Femur (tissue), 1 donor: ENCODE measurements at places on chromosomes 4 and X.

DNA sequence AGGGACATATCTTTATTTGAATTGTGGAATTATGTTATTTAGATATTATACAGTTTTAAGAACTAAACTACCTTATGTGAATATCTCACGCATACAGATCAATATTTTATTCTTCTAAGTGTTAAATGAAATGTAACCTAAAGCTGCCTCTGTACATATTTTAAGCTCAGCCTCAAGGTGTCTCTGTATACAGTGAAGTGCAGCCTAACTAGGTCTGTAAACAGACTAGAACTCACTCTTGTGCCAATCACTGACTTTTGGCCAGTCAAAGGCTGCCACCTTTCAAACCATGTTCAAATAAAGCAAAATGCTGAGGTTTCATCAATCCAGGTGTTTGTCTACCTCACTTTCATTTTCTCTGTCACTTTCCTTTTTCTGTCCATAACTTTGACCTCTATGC is 1074.5 kb upstream of the PRKX start:
- no peak for DNase-seq

DNA sequence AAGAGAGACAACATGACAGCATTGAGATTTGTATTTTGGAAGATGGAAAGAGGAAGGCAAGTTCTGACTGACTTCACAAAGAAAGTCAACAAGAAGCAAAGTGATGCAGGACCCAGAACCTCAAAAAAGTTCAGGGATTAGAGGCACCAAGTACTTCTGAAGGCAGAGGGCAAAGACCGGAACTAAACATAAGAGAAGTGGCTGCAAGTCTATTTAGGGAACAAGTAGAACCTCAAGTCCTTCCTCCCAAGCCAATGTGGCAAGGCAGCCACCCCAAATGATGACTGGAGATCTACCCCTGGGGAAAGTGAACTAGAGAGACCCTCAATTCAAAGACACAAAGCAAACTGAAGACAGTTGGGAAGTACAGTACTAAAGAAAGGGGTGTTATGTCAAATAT is 46.6 kb downstream of the SLC39A8 start:
- DNase-seq, result no peak

- DNase-seq, result peak; percentile 36
Measured at GRCh38 chrX:111447298-111447697, 35.3 kb upstream of the DCX start.

GRCh38 chrX:152893980-152894610 is 3.8 kb upstream of the ZNF185 start:
- DNase-seq, result no peak

DNA sequence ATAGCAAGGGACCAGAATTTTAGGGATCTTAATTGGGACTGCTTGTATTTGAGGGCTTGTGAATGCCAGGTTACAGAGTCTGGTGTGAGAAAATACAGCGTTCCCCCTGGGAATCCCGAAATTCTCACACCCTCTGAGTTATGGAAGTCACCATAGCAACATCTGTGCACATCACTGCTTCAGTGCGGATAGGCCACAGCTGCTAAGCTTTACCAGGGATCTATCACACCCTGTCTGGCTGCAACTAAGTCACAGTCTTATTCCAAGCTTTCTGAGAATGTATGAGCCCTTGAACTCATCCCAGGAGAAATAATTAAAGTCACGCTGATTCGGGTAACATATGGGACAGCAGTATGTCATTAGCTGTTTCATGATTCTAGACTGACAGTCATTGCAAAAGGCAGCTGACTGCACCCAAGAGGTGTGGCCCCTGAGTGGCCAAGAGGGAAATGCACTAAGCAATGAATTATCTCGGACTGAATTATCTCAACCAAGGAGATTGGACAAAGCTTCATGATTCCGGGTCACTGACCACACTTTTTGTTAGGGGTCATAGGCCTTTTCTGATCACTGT is 46.7 kb upstream of the BTC start:
- peak; percentile 28 for DNase-seq

DNA sequence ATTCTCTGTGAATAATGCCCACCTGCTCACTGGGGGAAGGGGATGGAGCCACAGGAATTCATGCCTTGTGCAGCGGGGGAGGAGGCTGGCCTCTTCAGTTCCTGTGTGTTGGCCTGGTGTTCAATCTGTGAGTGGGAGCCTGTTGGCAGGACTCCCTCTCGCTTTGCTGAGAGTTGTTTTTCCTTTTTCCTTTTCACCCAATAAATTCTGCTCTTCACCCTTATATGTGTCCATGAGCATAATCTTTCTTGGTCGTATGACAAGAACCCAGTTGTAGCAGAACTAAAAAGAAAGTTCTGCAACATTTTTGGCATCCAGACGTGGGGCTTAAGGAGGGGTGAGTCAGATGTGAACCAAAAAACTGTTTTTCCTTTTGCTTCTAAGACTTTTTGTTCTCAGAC is 235.2 kb upstream of the HDX start:
- no peak for DNase-seq

- no peak for DNase-seq
Measured at GRCh38 chr4:6179362-6179761, 21.0 kb downstream of the JAKMIP1 start.

DNA sequence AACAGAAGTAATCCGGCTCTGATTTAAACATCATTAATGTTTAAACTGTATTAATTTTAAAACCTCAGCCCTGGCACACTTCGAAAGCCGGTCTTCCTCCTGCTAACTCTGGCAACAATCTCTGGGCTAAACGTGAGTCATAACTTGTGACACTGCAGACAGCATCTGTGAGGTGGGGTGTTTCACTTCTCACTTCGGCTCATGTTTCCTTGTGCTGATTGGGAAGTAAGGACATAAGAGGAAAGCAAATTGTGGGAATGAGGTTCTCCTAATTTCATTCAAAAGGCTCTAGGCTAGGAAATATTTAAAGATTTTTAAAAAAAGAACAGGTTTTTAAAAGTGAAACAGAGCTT is 139.9 kb upstream of the USP9X start:
- peak; percentile 51 for DNase-seq

DNA sequence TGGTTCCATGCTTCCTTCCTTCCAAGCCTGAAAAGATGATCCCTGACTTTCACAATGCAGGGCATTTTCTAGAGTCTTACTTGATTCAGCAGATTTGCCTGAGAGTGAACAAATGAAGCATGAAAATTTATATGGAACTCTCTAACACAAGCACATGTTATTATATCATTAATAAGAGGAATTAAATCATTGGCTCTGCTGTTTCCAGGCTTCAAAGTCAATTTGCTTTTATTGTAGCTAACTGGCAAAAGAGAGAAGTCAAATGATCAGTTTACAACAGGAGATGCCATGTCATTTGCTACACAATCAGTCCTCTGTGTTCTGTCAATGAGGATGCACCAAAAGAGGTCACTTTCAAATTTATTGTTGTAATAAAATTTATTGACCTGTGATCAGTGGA is 101.5 kb upstream of the UGT8 start:
- DNase-seq, result no peak

- DNase-seq, result peak; percentile 62
Measured at GRCh38 chr4:127403471-127404084, 229.2 kb upstream of the INTU start.

DNA sequence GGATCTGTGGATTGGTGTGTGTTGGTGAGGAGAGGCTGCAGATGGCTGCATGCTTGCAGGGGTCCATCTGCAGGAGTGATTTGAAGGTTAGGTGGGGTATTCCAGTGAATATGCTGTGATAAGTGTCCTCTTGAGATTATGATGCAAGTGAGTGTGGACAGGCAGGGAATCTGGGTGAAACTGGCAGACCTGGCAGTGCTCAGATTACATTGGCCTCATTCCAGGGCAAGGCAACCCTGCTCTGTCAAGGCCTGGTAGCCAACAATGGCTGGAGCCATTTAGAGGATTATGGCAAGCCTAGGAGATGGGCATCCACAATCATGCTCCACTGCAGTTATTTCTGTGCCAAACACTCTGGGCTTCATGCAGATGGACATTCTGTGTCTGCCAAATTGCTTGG is 113.9 kb downstream of the RTL3 start:
- DNase-seq, result no peak

DNA sequence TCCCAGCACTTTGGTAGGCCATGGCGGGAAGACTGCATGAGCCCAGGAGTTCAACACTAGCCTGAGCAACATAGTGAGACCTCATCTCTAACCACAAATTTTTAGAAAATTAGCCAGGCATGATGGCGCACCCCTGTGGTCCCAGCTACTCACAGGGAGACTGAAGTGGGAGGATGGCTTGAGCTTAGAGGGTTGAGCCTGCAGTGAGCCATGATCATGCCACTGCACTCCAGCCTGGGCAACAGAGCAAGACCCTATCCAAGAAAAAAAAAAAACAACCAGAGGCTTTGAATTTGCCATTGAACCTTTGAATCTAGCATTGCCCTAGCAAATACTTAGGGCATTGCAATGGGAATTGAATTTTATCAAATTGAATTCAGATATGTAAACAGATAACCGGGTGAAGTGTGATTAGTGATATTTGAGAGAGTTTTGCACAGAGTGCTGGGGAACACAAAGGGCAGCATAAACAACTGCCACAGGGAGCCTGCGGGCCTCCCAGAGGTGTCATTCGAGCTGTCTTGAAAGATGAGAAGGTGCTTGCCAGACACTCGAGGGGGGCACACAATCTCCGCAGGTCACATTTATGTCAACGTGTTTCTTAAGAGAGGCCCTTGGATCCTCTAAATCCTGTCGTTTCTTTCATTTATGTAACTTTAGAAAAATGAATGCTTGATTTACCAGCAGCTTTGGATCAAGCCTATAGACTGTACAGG is 200.3 kb downstream of the AASDH start:
- DNase-seq, result no peak

DNA sequence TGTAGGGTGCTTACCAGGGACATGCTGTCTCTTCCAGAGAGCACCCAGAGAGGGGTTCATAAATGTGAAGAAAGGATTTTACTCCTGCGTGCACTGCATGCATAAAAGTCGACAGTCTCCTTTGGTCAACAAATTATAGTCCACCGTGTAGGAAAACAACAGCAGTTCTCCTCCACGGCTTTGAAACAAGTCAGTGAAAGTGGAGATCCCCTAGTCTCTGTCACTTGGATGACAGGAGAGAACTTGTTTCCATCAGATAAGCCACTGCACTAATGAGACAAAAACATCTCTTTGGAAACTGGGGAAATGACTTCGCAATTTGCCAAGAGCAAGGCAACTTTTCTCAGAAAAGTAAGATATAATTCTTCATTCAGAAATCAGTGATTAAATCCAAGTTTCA is 9.7 kb downstream of the UNC5C start:
- no peak for DNase-seq

DNA sequence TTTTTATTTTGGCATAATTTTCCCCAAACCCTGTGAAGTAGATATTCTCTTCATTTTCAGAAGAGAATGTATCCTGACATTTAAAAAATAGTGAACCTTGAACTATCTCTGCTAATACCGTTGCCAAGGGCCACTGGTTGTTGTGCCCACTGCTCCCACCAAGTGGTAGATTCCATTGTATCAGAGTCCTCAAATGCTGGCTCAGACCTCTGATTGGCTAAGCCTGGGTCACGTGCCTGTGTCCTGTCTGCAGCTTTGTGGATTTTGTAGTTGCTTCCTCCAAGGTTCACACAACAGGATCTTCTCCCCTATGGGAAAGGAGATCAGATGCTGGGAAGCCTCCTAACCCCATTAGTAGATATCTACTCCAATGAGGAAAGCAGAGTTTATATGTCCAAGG is 104.8 kb upstream of the CASK start:
- DNase-seq, result no peak

- DNase-seq, result peak; percentile 61
Measured at GRCh38 chr4:26058537-26058936, 144.5 kb downstream of the SMIM20 start.

DNA sequence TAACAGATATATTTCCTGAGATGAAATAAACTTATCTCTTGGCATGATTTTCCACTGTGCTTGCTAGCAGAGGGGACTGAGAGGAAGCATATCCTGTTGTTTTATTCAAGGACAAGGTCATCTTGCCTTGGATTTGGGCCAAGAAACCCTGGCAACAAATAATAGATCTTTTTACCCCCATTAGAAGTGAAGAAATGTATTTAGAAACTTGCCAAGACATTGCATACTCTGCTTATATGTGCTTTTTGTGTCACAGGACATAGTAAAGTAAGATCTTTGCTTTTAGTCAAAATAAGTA is 170.2 kb downstream of the RAPGEF2 start:
- no peak for DNase-seq

DNA sequence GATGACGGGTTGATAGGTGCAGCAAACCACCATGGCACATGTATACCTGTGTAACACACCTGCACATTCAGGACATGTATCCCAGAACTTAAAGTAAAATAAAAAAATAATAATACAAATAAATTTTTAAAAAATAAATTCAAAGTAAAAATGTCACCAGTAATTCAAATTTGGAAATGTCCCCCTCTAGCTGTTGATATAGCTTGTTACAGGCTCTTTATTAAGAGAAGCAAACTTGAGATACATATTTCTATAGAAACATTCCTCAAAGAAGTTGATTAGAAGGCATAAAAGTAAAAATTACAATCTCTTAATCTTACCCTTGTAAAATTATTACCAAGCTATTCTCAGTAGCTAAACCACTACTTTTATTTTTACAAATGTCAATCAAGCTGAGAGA is 1397.0 kb downstream of the FAM133A start:
- DNase-seq, result no peak

- peak; percentile 83 for DNase-seq
Measured at GRCh38 chr4:141132709-141133145, 542 bp downstream of the RNF150 start.

DNA sequence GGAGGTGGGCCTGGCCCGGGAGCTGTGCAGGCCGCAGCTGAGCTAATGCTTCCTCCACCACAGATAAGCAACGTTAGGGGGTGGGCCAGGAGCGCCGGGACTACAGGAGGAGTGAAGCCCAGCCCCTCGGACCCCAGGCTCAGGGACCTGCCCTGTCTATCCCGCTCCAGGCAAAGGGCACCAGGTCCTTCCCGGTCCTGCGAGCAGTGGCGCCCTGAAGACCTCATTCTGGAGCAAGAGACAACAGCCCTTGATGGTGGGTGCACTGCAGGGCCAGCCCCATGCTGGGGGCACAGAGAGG is 730 bp upstream of the TREX2 start:
- no peak for DNase-seq

- DNase-seq, result no peak
Measured at GRCh38 chr4:56671860-56672259, 9.2 kb downstream of the HOPX start.

GRCh38 chr4:149031399-149031798 is 589.2 kb upstream of the NR3C2 start:
- no peak for DNase-seq

GRCh38 chr4:41748571-41749475 is at the start of gene PHOX2B:
Gene PHOX2B, minus strand, starts transcription at chr4:41748725. Its CDS starts 115 bp downstream, at chr4:41748610.
- DNase-seq, result no peak

GRCh38 chr4:48340276-48340964 is 909 bp upstream of the SLAIN2 start:
- no peak for DNase-seq

DNA sequence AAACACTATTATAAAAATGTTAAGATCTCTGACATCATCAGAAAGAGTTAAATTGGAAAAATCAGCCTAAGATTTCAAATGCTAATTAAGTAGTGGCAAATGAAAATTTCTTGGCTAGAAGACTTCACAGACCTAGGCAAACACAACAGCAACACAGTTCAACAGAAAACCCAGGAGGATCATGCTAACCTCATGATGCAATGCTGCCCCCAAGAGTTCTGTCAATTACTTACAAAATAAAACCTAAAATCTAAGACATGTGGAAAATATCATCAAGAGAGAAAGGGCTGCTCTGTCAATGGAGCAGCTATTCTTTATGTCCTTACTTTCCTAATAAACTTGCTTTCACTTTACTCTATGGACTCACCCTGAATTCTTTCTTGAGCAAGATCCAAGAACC is 21.0 kb downstream of the S100G start:
- DNase-seq, result peak; percentile 31

GRCh38 chrX:13826770-13827169 is 9.9 kb upstream of the GPM6B start:
- no peak for DNase-seq
